Activated B cell treated with CpG ODN at 0.5 μM for 24 hours (primary cell): ENCODE measurements at places on chromosomes 13 and 19. TPM values are rescaled to one million over a fixed set of nuclear protein-coding genes. Genes with fewer than 3 reads are reported as not detected.

DNA sequence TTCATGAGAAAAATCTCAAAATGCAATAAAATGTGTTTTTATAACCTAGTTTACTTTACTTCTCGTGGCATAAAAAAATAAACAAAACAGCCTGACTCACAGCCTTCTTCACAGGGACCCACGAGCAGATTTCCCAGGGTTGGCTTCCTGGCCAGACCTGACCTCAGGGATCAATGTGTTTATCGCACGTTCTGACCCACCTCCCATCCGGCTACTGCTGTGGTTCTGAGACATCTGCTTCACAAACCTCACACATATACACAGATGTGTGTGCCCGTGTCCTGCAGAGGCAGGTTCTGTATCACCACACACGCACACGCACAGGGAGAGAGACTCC, 118.3 kb downstream of the COL4A2 start:
- H3K4me1 ChIP-seq, result no peaks in the 10 kb centered on the region
- DNase-seq, result no peak
- no peak overlapping the region for H3K4me3 ChIP-seq
- peaks cover 44% of the 10 kb centered on the region for H3K27me3 ChIP-seq

GRCh38 chr13:47687577-47687976, 313.5 kb downstream of the SUCLA2 start:
- no peaks in the 10 kb centered on the region for H3K36me3 ChIP-seq
- H3K27me3 ChIP-seq, result no peaks in the 10 kb centered on the region
- DNase-seq, result no peak
- H3K27ac ChIP-seq, result no peak overlapping the region

DNA sequence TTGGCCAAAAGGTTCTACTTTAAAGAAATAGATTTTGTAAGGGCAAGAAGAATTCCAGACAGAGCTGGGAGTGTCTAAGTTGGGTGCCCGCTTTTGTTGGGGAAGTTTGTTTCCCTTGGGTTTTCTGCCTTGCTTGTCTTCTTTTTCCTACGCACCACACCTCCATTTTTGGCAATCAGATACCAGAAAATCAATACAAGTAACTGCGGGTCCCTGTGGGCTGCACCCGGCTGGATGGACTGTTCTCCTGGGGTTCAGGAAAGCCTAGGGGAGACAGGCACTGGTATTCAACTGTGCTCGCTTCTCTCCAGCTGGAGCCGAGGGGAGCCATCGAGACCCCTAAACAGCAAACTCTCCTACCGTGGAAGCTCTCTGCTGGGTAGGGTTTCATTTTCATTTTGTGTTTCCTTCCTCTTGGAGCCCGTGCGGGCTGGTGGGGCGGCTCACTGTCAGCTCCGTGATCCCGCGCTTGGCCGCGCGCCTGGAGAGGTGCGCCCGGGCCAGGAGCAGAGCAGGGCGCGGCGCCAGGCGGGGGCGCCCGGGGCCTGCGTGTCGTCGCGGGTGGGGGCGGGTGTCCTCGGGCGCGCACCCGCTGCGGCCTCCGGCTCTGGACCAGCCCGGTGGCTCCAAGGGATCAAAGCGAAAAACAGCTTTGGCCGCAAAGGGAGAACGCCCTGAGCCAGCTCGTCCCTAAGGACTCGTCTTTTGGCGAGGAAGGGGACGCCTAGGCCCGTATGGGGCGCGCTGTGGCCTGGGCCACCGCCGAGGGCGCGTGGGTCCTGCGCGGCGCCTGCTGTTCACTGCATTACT, 347.2 kb downstream of the ZNF536 start:
- H3K36me3 ChIP-seq, result no peaks in the 10 kb centered on the region
- DNase-seq, result no peak
- H3K27ac ChIP-seq, result no peak overlapping the region
- H3K4me3 ChIP-seq, result peak overlapping the region; percentile 71
- no peaks in the 10 kb centered on the region for H3K27me3 ChIP-seq

FGF9 gene
- 0.22 and 0.49 TPM in 2 replicates for total RNA-seq
